ENCODE measurements at places on chromosomes 4 and X.

GRCh38 chrX:22467571-22467970, 194.9 kb downstream of the CBLL2 start:
- DNase-seq = no peak

- no peak for DNase-seq
Measured at GRCh38 chrX:84223261-84223660, 35.3 kb upstream of the RPS6KA6 start.

DNA sequence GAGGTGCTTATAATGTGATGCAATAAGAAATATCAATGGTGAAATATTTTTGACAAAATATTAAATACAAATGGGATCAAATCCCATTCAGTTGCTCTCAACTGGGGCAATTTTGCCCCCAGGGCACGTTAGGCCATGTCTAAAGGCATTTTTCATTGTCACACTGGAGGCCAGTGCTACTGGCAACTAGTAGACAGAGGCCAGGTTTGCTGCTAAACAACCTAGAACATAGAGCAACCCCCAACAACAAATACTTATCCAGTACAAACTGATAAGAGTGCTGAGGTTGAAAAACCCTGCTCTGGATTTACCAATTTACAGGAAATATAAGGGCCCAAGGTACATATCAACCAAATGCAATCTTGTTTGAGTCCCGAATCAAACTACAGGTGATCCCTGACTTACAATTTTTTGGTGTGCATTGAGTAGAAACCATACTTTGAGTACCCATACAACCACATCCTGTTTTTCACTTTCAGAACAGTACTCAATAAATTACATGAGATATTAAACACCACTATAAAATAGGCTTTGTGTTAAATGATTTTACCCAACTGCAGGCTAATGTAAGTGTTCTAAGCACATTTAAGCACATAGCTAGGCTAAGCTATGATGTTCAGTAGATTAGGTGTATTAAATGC, 237.5 kb downstream of the HNRNPD start:
- DNase-seq = no peak

GRCh38 chr4:41436419-41436818, 101.5 kb upstream of the LIMCH1 start:
- no peak for DNase-seq

DNA sequence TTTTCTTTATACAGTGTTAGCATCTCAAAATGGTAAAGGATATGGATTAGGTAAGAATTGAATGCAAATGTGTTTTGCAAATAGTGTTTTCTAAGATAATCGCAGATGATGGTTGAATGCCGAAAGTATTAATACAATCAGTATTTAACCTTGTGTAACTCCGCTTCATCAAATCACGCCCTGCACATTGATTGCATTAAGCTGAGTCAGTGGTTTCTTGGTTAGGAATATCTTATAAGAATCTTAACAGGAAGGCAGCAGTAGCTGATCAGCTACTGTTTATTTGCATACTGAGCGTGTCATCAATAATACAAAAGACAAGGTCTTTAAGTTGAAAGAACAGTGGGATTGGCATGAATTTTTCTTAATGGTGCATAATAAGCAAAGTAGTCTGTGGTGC, 545.4 kb downstream of the RPA4 start:
- DNase-seq = no peak

DNA sequence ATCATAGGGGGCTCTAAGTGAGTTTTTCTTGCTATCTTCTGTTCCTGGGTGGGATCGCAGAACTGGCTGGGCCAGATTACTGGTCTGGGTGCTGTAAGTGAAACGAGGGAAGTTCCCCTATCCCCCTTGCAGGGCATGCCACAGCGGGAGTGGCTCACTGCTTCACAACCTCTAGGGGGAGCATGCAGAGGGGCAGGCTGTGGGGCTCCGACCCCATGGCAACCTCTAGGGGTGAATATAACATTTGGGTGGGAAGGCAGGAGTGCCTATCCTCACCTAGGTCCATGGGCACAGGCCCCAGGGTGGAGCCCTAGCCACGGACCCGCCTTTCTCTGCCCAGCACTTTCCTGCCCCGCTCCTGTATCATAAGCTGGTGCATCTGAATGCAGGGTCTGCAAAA, 1.7 kb upstream of the RRAGB start:
- DNase-seq = no peak

GRCh38 chrX:140918398-140919038, 83.9 kb upstream of the SPANXB1 start:
- DNase-seq = no peak

- DNase-seq = no peak
Measured at GRCh38 chr4:163598028-163598427, 103.5 kb downstream of the TMA16 start.

DNA sequence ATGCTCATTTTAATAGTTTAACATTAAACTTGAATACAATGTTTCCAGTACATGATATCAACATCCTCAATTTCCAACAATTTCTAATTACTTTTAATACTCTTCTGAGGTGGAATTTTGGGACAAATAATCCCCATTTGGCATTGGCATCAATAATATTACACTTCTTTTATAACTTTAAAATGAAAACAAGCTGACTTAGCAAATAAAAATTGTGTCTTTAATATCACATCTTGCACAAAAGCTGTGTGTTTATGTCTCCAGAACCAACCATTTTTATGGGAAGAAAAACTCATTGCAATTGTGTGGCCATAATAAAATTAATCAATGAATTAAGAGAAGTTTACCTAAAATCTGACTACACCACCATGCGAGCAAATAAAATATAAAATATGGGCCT, 2552.6 kb downstream of the PCDH7 start:
- DNase-seq = no peak

- DNase-seq = no peak
Measured at GRCh38 chr4:4859799-4860599, 534 bp downstream of the MSX1 start.

- no peak for DNase-seq
Measured at GRCh38 chr4:121094297-121094966, 22.1 kb upstream of the NDNF start.

DNA sequence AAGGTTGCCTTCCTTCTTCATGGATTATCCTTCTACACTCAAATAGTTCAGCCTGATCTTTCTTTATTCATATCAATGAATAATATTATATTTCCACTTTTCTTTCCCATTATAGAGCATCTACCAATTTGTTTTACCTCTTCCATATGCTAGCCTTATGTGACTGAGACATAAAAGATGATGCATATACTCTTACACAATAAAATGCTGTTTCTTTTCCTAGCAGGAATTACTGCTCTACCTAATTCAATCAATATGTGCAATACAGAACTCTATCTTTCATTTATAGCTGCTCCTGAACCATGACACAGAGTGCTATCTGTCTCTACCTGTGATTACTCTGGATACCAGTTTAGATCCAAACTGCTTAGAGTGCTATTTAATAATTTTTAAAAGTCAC, 2334.0 kb downstream of the PCDH7 start:
- no peak for DNase-seq

DNA sequence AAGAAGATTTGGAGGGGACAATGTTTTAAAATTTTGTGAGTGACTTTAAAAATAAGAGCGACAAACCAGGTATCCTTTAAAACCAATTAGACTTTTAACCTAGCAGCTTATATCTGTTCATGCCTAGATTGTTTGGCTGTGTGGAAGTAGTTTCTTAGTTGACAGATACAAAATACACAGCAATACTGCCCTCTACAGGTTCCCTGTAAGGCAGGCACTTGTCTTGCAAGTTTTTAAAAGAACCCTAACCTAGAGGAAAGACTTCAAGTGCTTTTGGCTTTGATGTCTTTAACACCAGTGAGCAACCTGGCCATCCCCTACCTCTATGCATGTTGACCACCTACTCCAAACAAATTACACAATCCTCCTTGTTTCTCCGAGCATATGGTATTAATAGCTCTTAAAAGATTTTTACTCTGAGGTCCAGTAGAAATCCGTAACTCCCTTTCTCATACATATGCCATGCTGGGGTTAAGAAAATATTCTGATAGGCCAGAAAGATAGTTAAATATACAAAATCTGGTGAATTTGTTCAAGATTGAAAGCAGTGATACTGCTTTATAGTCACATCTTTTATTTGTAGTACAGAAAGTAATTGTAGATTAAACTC, 273.0 kb downstream of the ARHGAP24 start:
- DNase-seq = peak; percentile 87

- DNase-seq = no peak
Measured at GRCh38 chrX:81237516-81237915, 35.6 kb downstream of the SH3BGRL start.

GRCh38 chr4:149531861-149532260, 283.8 kb downstream of the IQCM start:
- DNase-seq = no peak

DNA sequence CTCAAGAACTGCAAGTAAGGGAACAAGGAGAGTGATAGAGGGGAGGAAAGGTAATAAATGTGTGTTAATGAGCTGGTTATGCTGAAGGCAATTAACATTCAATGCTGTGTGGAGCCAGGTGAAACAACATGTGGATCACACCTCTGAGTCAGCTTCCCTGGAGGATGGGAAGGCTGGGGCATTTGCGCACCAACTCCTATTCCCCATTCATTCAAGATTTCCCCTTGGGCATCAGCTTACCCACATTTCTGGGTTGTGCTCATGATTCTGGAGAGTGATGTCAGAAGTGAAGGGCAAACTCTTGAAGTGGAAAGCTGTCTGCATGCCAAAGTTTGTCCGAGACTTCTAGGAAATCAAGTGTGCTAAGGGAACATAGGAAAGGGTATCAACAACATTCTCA, 461.4 kb downstream of the MID1IP1 start:
- no peak for DNase-seq

GRCh38 chrX:139882299-139882698, 50.6 kb downstream of the ATP11C start:
- DNase-seq = no peak

DNA sequence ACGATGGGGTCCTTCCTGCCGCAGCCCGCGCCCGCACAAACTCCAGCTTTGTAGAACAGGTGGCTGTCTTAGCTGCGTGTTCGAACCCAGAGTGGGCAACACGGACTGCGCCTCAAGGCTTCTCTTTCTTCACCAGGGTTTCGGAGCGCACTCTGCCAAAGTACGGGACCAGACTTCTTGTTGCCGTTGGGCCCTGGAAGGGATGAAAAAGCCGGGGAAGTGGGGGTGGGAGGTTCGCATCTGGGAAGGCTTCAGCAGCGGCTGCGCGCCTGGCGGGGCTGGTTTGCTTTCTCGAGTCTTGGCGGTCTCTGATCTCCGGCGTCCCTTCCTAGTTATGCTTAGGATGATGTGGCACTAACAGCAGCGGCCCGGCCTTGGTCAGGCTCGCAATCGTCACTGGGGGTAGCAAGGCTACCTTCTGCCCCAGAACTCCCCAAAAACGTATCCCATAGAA, 673 bp downstream of the PARM1 start:
- peak; percentile 38 for DNase-seq

DNA sequence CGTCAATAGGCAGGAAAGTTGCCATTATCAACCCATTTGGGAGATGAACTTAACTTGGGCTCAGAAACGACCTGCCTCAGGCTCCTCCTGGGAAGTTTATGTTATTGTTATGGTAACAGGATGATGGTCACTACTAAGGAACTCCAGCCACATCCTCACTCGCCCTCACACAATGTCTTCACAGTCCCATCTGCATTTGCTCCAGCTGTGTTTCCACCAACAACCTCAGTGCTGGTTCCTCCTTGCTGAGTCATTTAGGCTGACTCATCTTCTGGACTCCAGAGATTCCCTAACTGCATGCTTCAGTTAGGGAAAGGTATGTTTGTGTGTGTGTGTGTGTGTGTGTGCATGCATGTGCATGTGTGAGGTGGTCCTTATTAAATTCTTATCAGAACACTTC, 293.4 kb upstream of the BOD1L1 start:
- no peak for DNase-seq

GRCh38 chrX:47497271-47497888, 14.4 kb upstream of the ZNF41 start:
- peak; percentile 7 for DNase-seq

DNA sequence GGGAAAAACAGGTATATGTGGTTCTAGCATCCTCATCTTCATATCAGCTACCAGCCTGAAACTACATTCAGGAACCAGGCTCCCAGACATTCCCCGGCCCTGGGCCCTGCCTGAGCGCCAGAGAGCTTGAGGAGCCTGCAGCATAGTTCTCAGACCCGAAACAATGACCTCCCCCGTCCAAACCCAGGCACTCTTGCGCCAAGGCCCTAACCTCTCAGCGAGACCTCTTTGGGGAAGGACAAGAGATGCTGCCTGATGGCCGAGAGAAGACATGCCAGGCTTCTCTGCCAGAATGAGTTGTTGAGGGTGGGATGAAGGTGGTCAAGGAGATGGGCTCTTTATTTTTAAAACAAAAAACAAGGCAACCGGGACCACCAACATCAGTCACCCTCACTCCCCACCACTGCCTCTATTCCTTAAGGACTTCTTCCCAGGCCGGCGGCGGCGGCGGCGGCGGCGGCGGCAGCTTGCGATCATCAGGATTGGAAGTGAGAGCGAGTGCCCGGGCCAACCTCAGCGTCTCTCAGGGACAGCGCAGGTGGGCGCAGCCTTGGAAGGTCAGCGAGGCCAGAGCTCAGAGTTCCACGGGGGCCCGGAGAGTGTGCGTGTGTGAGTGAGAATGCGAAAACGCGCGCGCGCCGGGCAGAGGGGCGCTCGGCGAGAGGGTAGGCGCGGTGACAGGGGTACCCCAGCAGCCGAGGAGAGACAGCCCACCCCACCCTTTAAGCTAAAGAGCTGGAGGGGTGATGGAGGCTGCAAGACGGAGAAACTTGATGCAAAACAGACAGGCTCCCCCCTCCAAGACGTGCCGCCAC, 601 bp downstream of the INPP4B start:
- DNase-seq = peak; percentile 23

- no peak for DNase-seq
Measured at GRCh38 chr4:40281913-40282312, 53.2 kb upstream of the CHRNA9 start.

DNA sequence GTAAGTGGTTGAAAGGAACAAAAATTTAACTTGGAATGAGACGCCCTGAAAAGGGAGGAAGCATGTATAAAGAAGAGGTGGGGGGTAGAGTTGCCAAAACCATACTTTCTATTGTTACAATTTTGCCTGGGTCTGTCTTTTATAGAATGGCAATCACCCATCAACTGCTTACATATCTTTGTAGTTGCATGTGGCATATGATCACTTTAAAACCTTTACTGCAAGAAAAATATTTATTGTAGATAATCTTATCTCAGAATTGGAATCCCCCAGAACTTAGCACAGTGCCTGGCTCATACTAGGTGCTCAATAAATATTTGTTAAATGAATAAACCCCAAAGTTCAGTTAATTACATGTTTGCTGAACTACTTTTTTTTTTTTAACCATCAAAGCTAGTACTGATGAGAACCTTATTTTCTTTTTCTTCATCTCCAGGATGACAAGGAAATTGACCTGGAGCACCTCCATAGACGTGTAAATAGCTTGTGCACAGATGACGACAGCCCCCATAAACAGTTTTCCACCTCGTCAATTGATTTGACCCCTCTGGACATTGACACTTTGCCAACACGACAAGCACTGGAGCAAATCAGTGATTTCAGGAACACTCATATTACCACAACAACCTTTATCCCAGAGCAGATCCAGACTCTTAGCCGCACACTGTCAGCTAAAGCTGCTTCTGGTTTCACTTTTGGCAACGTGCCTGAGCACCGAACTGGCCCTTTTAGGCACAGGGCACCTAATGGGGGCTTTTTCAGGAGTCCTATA, 56.7 kb upstream of the ATOH1 start:
- no peak for DNase-seq
